Cardiac muscle cell (in vitro differentiated cells and primary cell): ENCODE measurements at places on chromosomes 11 and 22. TPM values are rescaled to one million over a fixed set of nuclear protein-coding genes. Genes with fewer than 3 reads are reported as not detected.

Gene NRXN2
- polyA plus RNA-seq, result 0.65 and 1.3 TPM in 2 replicates

Gene PRODH
- 3.4 and 5.1 TPM in 2 replicates for polyA plus RNA-seq

Gene GGTLC3
- 2.2 and 5.9 TPM in 2 replicates for polyA plus RNA-seq

Gene LRRC4C
- 0.66 and 0.70 TPM in 2 replicates for polyA plus RNA-seq

Gene CYB5R2
- polyA plus RNA-seq, result 3.3 and 4.5 TPM in 2 replicates

Gene DLG2
- 3.5 and 6.9 TPM in 2 replicates for polyA plus RNA-seq

Gene CRYAB
- polyA plus RNA-seq, result 31.3 and 91.8 TPM in 2 replicates

Gene ADM2
- 0.10 TPM in 1 of 2 replicates, not detected in the other for polyA plus RNA-seq

Gene OR51B2
- not detected in 2 replicates for polyA plus RNA-seq

Gene VPREB1
- polyA plus RNA-seq, result not detected in 2 replicates

Gene FGF4
- polyA plus RNA-seq, result not detected in 2 replicates

Gene CHADL
- 0.49 and 1.8 TPM in 2 replicates for polyA plus RNA-seq

Gene EIF1AD
- polyA plus RNA-seq, result 24.6 and 30.8 TPM in 2 replicates

Gene C11orf42
- polyA plus RNA-seq, result 0.15 and 0.32 TPM in 2 replicates

Gene IFITM10
- polyA plus RNA-seq, result 1.4 TPM in 1 of 2 replicates, not detected in the other

Gene AMBRA1
- 10.5 and 12.8 TPM in 2 replicates for polyA plus RNA-seq

Gene NR1H3
- polyA plus RNA-seq, result 16.2 and 30.6 TPM in 2 replicates

Gene TPBGL
- polyA plus RNA-seq, result 0.07 and 0.56 TPM in 2 replicates

Gene CYP2D6
- polyA plus RNA-seq, result 2.3 and 2.6 TPM in 2 replicates

Gene OR51B5
- polyA plus RNA-seq, result 0.25 and 1.1 TPM in 2 replicates

Gene PATE2
- not detected in 2 replicates for polyA plus RNA-seq

Gene E2F8
- polyA plus RNA-seq, result 5.8 and 9.6 TPM in 2 replicates

Gene APOL3
- not detected in 2 replicates for polyA plus RNA-seq

Gene JAML
- polyA plus RNA-seq, result not detected in 2 replicates

Gene SLC22A8
- 0.22 TPM in 1 of 2 replicates, not detected in the other for polyA plus RNA-seq

Gene HTR3B
- polyA plus RNA-seq, result not detected in 2 replicates

Gene ANGPTL5
- polyA plus RNA-seq, result not detected in 2 replicates

Gene OR2AG2
- 0.16 and 0.28 TPM in 2 replicates for polyA plus RNA-seq

Gene SPON1
- polyA plus RNA-seq, result 14.9 and 22.0 TPM in 2 replicates

Gene CTR9
- polyA plus RNA-seq, result 35.9 and 37.3 TPM in 2 replicates

Gene SCUBE2
- 1.4 TPM in 1 of 2 replicates, not detected in the other for polyA plus RNA-seq

Gene PAFAH1B2
- 25.6 and 25.8 TPM in 2 replicates for polyA plus RNA-seq

Gene SCO2
- 0.84 and 10.5 TPM in 2 replicates for polyA plus RNA-seq

Gene HOATZ
- polyA plus RNA-seq, result not detected in 2 replicates

Gene USH1C
- polyA plus RNA-seq, result not detected in 2 replicates

Gene CLMP
- 2.1 and 5.1 TPM in 2 replicates for polyA plus RNA-seq

Gene MTA2
- polyA plus RNA-seq, result 22.9 and 31.9 TPM in 2 replicates

Gene PAMR1
- 0.15 TPM in 1 of 2 replicates, not detected in the other for polyA plus RNA-seq

Gene CREB3L1
- polyA plus RNA-seq, result 11.7 and 14.1 TPM in 2 replicates

Gene PACSIN2
- 67.7 and 85.5 TPM in 2 replicates for polyA plus RNA-seq

Gene MUC5AC
- polyA plus RNA-seq, result not detected in 2 replicates

Gene APOA5
- polyA plus RNA-seq, result not detected in 2 replicates

Gene UPK3A
- polyA plus RNA-seq, result 0.45 TPM in 1 of 2 replicates, not detected in the other

Gene RFPL3
- not detected in 2 replicates for polyA plus RNA-seq

Gene CECR2
- 4.6 and 9.7 TPM in 2 replicates for polyA plus RNA-seq

Gene CLCF1
- polyA plus RNA-seq, result 0.09 and 0.16 TPM in 2 replicates

Gene ANO3
- polyA plus RNA-seq, result not detected in 2 replicates

Gene F2
- 0.27 TPM in 1 of 2 replicates, not detected in the other for polyA plus RNA-seq

Gene ENDOD1
- polyA plus RNA-seq, result 2.0 and 2.8 TPM in 2 replicates

Gene PPME1
- polyA plus RNA-seq, result 109 TPM in 2 replicates

Gene KRTAP5-7
- polyA plus RNA-seq, result 0.12 TPM in 1 of 2 replicates, not detected in the other
